Fibroblast of skin of left quadriceps (primary cell): ENCODE measurements at places on chromosomes 4 and X.
A peak's percentile ranks its signal among the peaks of the same experiment; 100 is the strongest.

DNA sequence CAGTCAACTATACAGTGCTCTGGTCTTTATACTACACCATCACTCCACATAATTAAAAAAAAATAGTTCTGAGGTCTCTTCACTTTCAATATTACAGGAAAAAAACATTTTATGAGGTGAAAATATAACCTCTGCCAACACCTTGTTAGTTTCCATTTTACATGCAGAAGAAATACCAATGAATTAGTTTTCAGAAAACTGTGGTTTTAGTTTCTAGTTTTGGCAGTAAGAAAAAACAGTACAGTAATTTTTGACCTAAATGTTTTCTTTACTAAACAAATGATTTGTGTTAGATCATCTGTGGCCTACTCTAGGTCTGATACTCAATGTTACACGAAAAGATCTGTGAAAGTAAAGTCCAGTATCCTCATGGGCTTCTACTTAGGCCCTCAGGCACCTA, 10.0 kb downstream of the SULT1E1 start:
- no peak for DNase-seq

GRCh38 chr4:26441102-26441501, 49.2 kb downstream of the CCKAR start:
- no peak for DNase-seq

DNA sequence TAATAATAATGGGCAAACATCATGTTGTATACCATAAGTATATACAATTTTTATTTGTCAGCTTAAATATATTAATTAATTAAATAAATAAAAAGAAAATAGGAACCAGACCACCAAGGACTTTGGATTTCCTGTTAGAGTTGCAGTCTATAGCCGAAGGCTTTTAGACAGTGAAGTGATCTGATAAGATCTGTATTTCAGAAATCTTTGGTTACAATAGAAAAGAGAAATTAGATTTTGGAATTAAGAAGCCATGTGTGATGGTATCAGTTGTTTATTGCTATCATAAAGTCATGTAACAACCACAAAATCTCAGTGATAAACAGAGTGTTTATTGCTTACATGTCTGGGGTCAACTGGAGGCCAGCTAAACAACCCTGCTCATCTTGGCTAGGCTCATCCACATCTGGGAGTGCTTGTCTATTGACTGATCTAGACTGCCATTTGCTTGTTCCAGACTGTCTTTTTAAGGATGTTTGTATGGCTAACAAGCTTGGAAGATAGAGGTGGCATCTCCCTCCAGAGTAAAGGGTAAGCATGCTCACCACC, 142.1 kb upstream of the USP9X start:
- no peak for DNase-seq

GRCh38 chr4:80215449-80216052, 18.2 kb downstream of the PRDM8 start:
- DNase-seq: no peak

- DNase-seq: peak; percentile 78
These were observed 367.0 kb downstream of the BCOR start for GRCh38 chrX:39730662-39731329.
